ENCODE measurements at places on chromosomes 4 and X. TPM values are rescaled to one million over a fixed set of nuclear protein-coding genes. Genes with fewer than 3 reads are reported as not detected.

ADAMTS3 gene
- not detected for total RNA-seq

PHEX gene
- total RNA-seq: 0.49 TPM

C4orf51 gene
- total RNA-seq: not detected

SUPT20HL2 gene
- total RNA-seq: not detected

CT83 gene
- total RNA-seq: not detected

APLN gene
- not detected for total RNA-seq

TRMT10A gene
- total RNA-seq: 4.9 TPM

WDR17 gene
- total RNA-seq: 5.7 TPM

DDX60 gene
- 17.6 TPM for total RNA-seq

TMEM150C gene
- not detected for total RNA-seq

FHL1 gene
- total RNA-seq: 6.4 TPM

MAGEA11 gene
- total RNA-seq: not detected

TLR7 gene
- total RNA-seq: 5.4 TPM

MAP7D3 gene
- 12.2 TPM for total RNA-seq

TSPYL2 gene
- 48.2 TPM for total RNA-seq

SLC2A9 gene
- total RNA-seq: 1.1 TPM

GUCY1B1 gene
- total RNA-seq: 0.39 TPM

TRIM75 gene
- total RNA-seq: not detected

IL1RAPL1 gene
- total RNA-seq: not detected

GPR82 gene
- 0.35 TPM for total RNA-seq

HDX gene
- total RNA-seq: 2.9 TPM

CPLX1 gene
- not detected for total RNA-seq

GABRA4 gene
- total RNA-seq: not detected

CFI gene
- total RNA-seq: not detected

HS3ST1 gene
- 0.59 TPM for total RNA-seq

AFM gene
- not detected for total RNA-seq

MAGEB4 gene
- total RNA-seq: not detected

GAGE12E gene
- not detected for total RNA-seq

FGFRL1 gene
- total RNA-seq: 5.6 TPM

SMIM20 gene
- 18.7 TPM for total RNA-seq

TEX13B gene
- total RNA-seq: not detected

MAPK10 gene
- total RNA-seq: 0.20 TPM

NAT8L gene
- 0.24 TPM for total RNA-seq

COL25A1 gene
- not detected for total RNA-seq

DCHS2 gene
- 0.02 TPM for total RNA-seq

FGFR3 gene
- total RNA-seq: 0.10 TPM

SCML2 gene
- total RNA-seq: 2.1 TPM

NCBP2L gene
- not detected for total RNA-seq

CT45A8 gene
- not detected for total RNA-seq

ABCG2 gene
- total RNA-seq: 0.20 TPM

HPGD gene
- 0.07 TPM for total RNA-seq

KCND1 gene
- total RNA-seq: 0.66 TPM

GPC4 gene
- 0.16 TPM for total RNA-seq

TLR3 gene
- total RNA-seq: not detected

SNCA gene
- total RNA-seq: 2.2 TPM

VEGFD gene
- total RNA-seq: not detected
